ENCODE measurements at places on chromosomes 16 and 17.

DNA sequence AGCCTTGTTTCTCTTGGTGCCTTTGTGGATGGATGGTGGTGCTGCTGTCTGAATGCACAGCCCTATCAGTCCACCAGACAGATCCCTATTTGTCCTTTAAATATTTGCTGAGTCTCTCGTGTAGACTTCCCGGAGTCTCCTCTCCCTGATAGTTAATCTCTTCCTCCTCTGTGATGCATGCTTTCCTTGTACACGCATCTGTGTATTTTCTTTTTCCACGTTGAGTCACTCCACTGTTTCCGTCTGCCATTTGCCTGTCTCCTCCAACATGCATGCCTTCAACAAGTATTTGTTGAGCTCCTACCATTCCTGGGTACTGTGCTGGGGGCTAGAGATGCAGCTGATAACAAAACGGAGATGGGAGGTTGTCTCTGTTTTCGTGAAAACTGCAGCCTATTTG, 282.6 kb downstream of the HAPSTR1 start:
- no peak for DNase-seq

- DNase-seq = no peak
These were observed 1.9 kb downstream of the ATP1B2 start for GRCh38 chr17:7652388-7653356.

- DNase-seq = no peak
These were observed 206.0 kb downstream of the SEC14L1 start for GRCh38 chr17:77346765-77347164.

- DNase-seq = no peak
These were observed 29.7 kb upstream of the ZC3H18 start for GRCh38 chr16:88540346-88540977.

DNA sequence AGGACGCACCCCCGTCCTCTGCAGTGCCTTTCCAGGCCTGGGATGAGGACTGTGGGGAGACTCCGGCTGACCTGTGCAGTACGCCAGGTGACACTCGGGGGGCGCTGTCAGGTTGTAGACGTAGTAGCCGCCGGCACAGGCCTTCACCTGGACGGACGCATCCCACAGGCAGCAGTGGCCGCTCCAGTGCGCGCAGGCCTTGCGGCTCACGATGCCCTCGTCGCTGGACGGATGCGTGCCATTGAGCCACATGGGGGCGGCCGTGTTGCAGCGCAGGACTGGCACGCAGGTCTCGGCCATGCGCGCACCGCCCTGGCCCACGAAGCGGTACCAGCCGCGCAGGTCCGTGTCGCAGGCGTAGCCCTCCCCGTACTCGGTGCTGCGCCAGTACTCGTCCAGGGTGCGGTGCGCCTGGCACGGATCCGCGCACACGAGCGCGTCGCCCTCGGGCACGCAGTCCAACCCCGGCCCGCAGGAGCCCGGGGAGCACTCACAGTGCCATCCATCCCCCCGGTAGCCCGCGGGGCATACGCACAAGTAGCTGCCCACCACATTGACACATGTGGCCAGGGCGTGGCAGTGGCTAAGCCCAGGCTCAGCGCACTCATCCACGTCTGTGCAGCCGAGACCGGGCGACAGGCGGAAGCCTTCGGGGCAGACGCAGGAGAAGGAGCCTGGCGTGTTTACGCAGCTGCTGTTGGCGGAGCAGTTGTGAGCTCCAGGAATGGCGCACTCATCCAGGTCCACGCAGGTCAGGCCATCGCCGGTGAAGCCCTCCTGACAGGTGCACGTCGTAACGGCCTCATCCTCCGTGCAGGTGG, 3.9 kb downstream of the UMOD start:
- DNase-seq = no peak

- no peak for DNase-seq
These were observed 7.1 kb upstream of the LASP1NB start for GRCh38 chr17:38918129-38918913.

DNA sequence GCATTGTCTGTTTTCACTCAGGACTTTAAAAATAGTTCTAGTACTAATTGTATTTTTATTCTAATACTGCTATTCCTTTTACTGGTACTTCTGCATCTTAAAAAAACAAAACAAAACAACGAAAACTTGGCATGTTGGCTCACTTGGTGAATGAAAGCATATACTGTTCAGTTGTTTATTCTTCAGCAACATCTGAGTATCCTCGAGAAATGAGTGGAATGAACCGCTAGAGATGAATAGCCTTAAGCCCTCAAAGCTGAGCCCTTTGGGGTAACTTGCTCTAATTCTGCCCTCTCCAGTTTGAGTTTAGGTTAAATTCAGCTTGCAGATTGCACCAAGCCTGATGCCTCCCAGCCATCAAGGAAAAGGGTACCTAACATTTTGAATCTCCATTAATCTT, 126.5 kb downstream of the WWOX start:
- DNase-seq = no peak

GRCh38 chr16:58020628-58021521, 4.7 kb upstream of the MMP15 start:
- peak; percentile 77 for DNase-seq

DNA sequence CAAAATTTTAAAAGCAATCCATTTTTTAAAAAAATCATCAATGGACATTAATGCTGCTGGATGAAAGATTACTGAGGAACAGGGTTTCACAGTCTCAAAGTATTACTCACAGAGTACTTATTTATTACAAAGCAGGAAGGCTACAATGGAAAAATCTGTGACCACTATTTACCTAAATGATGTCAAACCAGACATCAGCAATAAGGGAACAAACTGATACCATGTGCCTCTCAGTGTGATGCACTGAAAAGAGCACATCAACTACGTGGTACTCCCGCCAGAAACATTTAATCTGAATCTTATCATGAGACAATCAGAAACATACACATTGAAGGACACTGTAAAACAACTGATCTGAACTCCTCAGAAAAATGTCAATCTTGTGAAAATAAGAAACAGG, 124.2 kb downstream of the PARN start:
- DNase-seq = no peak

GRCh38 chr16:5639531-5639930, 541.9 kb upstream of the EEF2KMT start:
- no peak for DNase-seq

DNA sequence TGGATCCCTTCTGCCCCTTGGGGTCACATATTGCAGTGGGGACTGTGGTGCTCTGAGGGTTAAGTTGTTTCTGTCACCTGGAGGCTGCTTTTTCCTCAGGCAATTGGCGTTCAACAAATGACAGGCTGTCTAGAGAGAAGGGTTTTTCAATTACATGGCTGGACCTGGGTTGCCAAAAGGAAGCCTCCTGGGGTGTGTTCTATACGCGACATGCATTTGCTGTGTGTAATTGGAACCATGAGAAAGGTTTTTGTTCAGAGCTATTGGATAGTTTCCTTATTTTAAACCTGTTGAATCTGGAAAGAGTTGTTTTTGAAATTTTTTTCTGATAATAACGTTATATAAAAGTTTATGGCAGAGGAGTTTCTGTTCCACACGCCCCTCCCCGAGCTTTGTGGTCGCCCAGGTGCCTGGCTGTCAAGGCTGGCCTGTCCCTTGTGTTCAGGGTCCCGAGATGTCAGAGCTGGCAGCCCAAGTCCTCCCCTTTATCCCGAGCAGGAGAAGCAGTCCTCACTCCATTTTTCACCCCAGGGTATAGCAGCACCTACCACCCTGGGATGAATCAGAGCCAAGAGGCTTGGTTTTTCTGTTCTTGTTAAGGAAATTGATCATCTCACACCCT, 26.1 kb upstream of the ZNF750 start:
- no peak for DNase-seq

- DNase-seq = peak; percentile 55
These were observed 105.3 kb downstream of the VPS53 start for GRCh38 chr17:609232-609810.

- no peak for DNase-seq
These were observed 84.1 kb upstream of the DNAJA2 start for GRCh38 chr16:47057630-47057993.

DNA sequence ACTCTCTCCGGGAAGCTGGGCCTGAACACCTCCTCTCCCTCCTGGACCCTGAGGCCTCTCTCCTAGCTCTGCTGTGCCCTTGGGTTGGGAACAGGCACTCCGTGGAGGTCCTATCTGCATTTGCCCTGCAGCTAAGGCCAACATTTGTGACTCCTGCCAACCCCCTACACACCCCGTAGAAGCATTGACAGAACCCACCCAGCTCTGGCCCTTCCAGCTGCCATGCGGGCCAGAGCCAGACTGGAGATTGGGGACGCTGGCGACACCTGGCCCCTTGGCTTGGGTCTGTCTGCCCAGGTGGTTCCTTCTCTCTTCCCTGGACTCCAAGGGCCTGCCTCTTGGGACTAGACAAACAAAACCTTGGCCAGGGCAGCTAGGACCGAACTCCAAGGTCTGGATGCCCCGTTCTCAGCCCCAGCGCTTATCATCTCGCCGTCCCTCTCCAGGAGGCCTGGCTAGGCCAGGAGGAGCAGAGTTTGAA, 644 bp upstream of the RHBDF2 start:
- DNase-seq = no peak

DNA sequence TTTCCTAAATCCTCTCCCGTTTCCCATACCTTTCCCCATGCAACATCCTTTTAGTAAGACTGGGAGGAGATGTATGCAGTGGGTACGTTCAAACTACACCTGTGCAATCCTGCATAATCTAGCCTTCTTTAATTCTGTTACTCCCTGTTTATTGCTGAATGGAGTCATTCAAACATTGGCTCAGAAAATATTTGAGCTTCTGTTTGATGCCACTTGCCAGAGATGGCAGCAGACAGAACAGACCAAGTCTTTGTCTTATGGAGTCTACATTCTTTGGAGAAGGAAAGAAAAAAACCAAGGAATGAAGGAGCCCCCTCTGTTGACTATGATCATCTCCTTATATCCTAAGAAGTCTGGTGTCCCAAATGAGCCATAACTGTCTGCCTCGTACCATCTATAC, 288.8 kb downstream of the HAPSTR1 start:
- no peak for DNase-seq

DNA sequence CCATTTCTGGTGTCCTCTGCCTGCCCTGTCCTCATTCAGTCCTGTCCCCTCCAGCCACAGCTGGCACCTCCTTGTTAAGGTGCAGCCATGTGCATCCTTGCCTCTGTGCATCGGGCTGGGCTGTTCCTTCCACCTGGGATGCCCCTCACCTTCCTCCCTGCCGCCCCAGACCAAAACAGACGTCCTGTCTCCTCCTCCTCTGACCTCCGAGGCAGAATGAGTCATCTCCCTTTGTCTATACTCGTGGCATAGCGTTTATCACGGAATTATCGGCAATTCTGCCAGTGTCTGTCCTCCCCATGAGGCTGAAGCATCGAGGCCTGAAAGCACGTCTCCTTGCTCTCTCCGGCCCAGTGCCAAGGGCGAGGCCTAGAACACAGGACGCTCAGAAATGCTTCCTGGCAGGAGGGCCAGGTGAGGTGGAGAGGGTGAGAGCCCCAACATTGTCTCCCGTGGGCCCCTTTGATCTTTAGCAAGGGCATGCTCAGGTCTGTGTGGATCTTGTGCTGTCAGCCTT, 4.6 kb downstream of the RAI1 start:
- DNase-seq = peak; percentile 80

GRCh38 chr16:55662644-55663031, 6.8 kb downstream of the SLC6A2 start:
- peak; percentile 39 for DNase-seq

DNA sequence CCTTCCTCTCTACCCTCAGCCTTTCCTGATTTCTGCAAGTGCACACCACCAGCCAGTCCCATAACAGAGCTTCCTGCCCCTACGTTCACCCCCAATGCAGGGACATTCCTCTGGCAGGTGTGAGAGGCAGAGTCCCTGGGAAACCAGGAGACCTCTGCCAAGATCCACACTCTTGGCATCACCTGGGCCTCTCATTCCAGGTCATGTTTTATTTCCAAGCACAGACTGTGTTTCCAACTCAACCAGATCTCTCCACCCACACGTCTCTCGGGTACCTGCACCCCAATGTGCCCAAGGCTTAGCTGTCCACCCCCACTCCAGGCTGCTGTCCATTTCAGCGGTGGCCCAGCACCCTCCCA, 21.0 kb upstream of the PHB1 start:
- no peak for DNase-seq

DNA sequence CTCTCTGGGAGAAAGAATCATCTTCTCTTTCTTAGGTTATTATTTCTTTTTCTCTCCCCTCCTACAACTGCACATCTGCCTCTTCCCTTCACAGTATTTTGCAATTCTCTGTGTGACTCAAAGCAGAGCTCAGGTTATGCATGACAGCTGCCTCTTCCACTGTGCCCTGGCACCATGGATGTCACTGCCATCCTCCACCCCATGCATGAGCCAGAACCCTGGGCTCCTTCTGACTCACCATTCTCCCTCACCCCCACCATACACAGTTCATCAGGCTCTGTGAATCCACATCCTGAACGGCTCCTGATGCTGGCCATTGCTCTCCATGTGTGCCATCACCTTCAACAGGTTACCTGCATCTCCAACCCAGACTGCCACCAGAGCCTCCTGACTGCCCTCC, 23.9 kb downstream of the CA10 start:
- no peak for DNase-seq

- DNase-seq = peak; percentile 49
These were observed at the start of gene TMEM95 for GRCh38 chr17:7355053-7355452. TMEM95 (plus strand) TSS chr17:7355156; CDS start chr17:7355205, 49 bp downstream.

- peak; percentile 63 for DNase-seq
These were observed 68.7 kb upstream of the MARCHF10 start for GRCh38 chr17:62876673-62877405.

- no peak for DNase-seq
These were observed 16.2 kb downstream of the ZNF276 start for GRCh38 chr16:89737341-89738071.

GRCh38 chr16:87608400-87608985, 6.2 kb downstream of the JPH3 start:
- peak; percentile 84 for DNase-seq

- peak; percentile 17 for DNase-seq
These were observed 13.5 kb upstream of the DYNLRB2 start for GRCh38 chr16:80527297-80527696.

DNA sequence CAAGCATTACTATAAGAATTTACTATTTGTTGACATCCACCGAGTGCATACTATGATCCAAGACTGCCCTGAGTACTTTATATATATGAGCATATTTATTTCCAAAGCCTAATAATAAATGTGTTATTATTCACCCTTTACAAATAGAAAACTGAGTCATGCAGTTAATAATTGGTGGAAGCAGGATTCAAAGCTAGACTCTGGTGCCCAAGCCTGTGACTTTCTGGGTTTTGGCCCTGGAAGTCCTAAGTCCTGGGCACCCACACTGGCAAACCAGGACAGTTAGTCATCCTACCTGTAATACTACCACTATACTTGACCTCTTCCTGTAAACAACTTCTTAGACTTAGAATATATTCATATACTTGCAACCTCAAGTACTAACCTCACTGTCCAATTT, 257.4 kb upstream of the IRX5 start:
- DNase-seq = no peak

DNA sequence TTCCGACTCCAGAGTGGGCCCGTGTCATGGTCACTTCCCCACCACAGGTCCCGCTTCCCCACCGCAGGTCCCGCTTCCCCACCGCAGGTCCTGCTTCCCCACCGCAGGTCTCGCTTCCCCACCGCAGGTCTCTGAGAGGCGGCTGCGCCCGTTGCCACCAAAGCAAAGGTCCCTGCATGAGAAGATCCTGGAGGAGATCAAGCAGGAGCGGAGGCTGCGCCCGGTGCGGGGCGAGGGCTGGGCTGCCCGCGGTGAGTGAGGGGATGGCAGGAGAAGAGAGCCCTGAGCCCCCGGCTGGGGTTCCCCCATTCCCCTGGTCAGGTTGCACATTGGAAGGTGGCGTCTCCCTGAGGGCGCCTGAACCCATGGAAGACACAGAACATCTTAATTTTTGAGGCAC, 17.4 kb upstream of the TCF25 start:
- no peak for DNase-seq

GRCh38 chr17:63837962-63838600, 4.4 kb downstream of the SMARCD2 start:
- no peak for DNase-seq

Measured in adipocyte (in vitro differentiated cells).